NCI-H2171 (cell line): ENCODE measurements at places on chromosomes 7 and 10.

GRCh38 chr10:9091530-9092093 is 1037.1 kb downstream of the GATA3 start:
- no peak for DNase-seq

- DNase-seq, result no peak
These were observed 28.7 kb upstream of the HABP2 start for GRCh38 chr10:113524120-113524519.

GRCh38 chr10:113480851-113481502 is 71.9 kb upstream of the HABP2 start:
- no peak for DNase-seq

DNA sequence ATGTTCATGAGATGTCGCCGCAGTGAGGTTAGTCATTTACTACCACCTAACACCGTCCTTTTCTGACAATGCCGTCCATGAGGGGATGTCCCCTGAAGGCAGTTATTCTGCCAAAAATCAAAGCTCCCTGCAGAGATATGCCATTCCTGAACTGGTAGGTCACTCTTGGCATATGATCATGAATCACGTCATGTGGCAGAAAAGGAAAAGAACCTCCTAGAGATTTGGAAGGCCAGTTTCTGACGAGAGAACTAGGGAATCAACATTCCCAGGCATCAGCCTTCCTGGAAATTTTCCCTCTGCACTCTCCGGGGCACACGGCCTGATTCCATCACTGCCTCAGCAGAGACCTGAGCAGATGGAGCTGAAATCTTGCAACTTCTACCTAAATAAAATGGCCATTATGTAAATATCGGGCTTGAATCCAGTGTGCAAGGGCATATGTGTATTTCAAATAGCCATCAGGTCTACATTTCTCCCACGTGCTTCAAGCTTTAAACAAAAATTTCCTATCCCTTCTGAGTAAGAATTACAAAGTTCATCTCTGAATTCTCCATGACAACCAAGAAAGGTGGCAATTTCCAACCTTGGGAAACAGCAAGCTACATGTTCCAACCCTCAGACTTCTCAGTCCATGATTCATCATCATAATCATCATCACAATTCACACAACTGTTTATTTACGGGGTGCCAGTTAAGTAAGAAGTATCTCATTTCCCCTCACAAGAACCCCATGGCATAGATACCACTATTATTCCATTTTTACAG is 46.5 kb downstream of the AMPH start:
- no peak for DNase-seq

DNA sequence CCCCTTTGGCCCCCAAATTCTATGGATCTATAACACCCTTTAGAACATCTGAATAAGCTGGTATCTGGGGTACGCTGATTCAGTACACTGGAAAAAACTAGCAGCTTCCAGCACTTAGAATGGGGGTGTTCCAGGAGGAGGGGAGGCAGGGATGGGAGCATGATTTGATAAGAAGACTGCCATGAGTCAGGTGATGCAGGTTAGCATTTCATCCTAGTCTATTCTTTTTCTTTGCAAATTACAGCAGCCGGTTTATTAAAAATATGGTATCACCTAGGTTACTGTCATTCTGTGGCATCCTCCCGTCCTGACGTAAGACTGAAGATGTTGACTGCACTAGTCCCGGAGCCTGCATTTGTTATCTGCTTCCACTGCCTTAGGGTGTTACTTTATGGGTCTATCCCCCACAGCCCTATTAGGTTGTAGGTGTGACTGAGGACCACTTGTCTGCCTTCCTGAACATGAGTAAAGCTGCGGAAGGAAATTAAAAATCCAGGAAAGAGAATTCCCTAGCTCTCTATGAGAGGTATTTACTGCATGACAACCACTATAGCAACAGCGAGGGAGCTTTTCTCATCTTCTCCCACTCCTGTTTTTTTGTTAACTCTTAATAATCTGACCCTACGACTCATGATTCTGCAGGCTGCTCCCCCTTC is 1.9 kb downstream of the HTR5A start:
- DNase-seq, result no peak

DNA sequence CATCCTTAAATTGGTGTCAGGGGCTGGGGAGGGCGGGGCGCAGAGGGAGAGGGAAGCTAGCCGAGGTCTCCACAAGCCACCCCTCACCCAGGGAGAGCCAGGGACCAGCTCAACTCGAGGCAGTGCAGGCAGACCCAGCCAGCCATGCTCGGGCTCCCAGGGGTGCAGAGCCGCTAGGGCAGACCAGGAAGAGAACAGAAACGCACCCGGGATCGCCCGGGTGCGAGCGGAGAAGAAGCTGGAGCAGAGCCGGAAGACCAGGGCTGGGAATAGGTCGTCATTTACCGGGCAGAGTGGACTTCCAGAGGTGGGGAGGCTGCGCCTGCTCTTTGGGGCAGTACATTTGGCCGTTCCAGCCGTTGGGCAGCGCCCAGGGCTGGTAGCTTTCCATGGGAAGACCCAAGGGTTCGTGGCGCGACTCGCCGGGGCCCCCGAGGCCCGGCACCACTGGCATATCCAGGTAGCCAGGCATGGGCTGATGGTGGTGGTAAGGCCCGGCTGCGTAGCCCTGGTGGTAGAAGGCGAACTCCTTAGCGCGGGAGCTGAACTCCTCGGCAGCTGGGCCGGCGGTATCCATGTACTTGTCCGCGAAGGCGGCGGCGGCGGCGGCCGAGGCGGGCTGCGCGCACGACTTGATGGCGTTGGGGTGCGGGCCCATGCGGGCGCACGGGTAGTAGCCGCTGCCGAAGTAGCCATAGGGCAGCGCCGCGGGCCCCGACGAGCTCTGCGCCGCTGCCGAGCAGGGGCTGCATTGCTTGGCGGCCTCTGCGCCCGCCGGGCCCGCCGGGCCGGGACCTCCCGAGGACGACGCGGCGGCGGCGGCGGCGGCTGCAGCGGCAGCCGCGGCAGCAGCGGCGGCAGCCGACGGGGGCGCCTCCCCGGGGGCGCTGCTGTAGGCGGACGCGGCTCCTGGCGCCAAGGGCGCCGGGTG is 755 bp downstream of the HOXA13 start:
- peak; percentile 20 for DNase-seq
